ENCODE measurements at places on chromosomes 1 and 21.

DNA sequence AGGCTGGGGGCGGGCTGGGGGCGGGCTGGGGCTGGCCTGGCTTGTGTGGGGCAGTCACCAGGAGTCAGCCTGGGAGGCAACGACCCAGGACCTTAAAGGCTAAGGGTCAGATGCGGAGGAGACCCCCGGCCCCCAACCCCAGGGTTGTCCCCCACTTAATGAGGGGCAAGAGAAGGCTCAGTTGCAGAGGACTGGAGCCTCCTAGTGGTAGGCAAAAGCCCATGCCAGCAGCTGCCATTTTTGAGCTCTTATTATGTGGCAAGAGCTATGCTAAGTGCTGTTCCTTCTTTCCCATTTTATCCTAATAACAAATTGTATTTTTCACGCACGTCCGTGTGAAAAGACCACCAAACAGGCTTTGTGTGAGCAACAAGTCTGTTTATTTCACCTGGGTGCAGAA lies 8.0 kb downstream of the KIAA1614 start:
- no peak for DNase-seq

- DNase-seq = no peak
These were observed 22.9 kb upstream of the IGSF3 start for GRCh38 chr1:116690396-116690848.

GRCh38 chr1:42815941-42816584 lies 859 bp upstream of the ERMAP start:
- no peak for DNase-seq

DNA sequence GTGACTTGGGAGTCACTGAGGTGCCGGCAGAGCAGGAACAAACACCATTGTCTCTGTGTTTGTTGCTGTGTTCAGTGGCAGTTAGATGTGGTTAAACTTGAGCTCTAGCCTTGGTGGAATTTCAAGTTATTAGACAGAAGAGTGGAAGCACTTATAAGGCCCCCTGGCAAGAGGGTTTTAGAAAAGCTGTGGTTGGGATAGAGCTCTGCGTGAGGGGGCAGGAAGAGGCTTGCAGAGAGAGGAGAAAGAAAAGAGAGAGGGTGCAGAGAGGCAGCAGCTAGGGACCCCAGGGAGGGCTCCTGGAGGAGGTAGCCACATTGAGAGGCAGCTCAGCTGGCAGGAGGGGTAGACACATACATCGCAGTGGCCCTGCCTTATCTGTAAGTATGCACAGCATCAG lies 128.2 kb downstream of the GALNT2 start:
- no peak for DNase-seq

- no peak for DNase-seq
These were observed 3.1 kb upstream of the KRTAP21-1 start for GRCh38 chr21:30758306-30758705.

- no peak for DNase-seq
These were observed 14.1 kb downstream of the IRF2BP2 start for GRCh38 chr1:234595899-234596298.

DNA sequence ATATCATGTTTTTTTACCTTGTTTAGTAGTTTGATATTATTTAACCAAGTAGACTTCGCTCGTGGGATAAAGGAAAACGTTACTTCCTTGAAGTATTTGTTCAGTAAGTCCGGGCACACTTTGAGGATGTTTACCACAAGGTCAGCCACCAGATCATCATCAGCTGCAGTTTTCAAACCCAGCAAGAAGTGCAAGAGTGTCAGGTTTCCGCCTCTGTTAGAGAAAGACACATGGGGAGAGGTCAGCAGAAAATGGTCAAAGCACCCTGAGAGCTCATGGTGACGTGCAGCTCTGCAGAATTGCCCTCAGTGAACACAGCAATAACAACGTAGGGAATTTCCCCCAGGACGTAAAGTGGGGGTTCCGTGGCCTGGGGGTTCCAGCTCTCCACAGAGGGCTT lies 24.4 kb downstream of the URB1 start:
- no peak for DNase-seq

- no peak for DNase-seq
These were observed 19.6 kb downstream of the EDN2 start for GRCh38 chr1:41464885-41465284.
